Kidney (tissue), 22 donors: ENCODE measurements at places on chromosomes 13 and 19. TPM values are rescaled to one million over a fixed set of nuclear protein-coding genes. Genes with fewer than 3 reads are reported as not detected.
A peak's percentile ranks its signal among the peaks of the same experiment; 100 is the strongest.

ALOX5AP gene
- 25.0 TPM for total RNA-seq

- no peaks in the 10 kb centered on the region for H3K36me3 ChIP-seq
- no peak overlapping the region for H3K4me3 ChIP-seq
- H3K27ac ChIP-seq, result no peak overlapping the region
Observed at GRCh38 chr13:30523211-30523610, 57.5 kb upstream of the HMGB1 start.

KISS1R gene
- total RNA-seq, result 0.69 TPM

NECTIN2 gene
- 110 TPM for total RNA-seq

PGLYRP2 gene
- total RNA-seq, result not detected

KANK3 gene
- total RNA-seq, result 26.6 TPM

- H3K27me3 ChIP-seq, result no peaks in the 10 kb centered on the region
- no peak overlapping the region for H3K4me3 ChIP-seq
- H3K4me1 ChIP-seq, result no peaks in the 10 kb centered on the region
- no peak overlapping the region for H3K27ac ChIP-seq
- no peaks in the 10 kb centered on the region for H3K36me3 ChIP-seq
Observed at GRCh38 chr13:87361216-87361615, 310.0 kb upstream of the SLITRK5 start.

PEAK3 gene
- total RNA-seq, result 2.1 TPM

GRCh38 chr19:56955637-56956216 lies 115.2 kb upstream of the PEG3 start:
- DNase-seq, result no peak
- no peak overlapping the region for H3K4me3 ChIP-seq
- no peaks in the 10 kb centered on the region for H3K27me3 ChIP-seq
- peaks cover 16% of the 10 kb centered on the region for H3K4me1 ChIP-seq
- H3K27ac ChIP-seq, result no peak overlapping the region

- no peaks in the 10 kb centered on the region for H3K36me3 ChIP-seq
- H3K4me1 ChIP-seq, result peaks cover 10% of the 10 kb centered on the region
- peak overlapping the region; percentile 91 for H3K27ac ChIP-seq
- no peaks in the 10 kb centered on the region for H3K27me3 ChIP-seq
- DNase-seq, result peak; percentile 59
Observed at GRCh38 chr19:11737964-11738745, 591 bp downstream of the ZNF823 start.

FCER2 gene
- total RNA-seq, result 1.0 TPM

DNA sequence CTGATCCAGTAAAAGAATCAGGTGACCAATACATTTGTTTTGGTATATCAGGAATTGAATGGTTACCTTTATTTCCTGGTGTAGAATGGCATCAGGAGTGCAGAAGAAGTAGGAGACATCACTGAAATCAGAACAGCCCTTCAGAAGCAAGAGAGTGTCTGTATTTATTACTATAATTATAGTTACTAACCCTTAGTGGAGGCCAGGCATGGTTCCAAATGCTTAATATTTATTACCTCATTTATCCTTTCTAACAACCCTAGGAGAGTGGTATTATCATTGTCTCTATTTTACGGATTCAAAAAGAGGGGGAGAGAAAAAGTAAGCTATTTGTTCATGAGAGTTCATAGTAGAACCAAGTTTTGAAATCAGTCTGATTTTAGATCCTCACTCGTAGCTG lies 1292.9 kb downstream of the PCDH9 start:
- no peak overlapping the region for H3K27ac ChIP-seq
- H3K27me3 ChIP-seq, result no peaks in the 10 kb centered on the region
- H3K36me3 ChIP-seq, result no peaks in the 10 kb centered on the region
- no peak overlapping the region for H3K4me3 ChIP-seq
- H3K4me1 ChIP-seq, result no peaks in the 10 kb centered on the region
- no peak for DNase-seq

- no peak overlapping the region for H3K4me3 ChIP-seq
- H3K27ac ChIP-seq, result no peak overlapping the region
- no peaks in the 10 kb centered on the region for H3K27me3 ChIP-seq
- H3K36me3 ChIP-seq, result no peaks in the 10 kb centered on the region
- DNase-seq, result no peak
Observed at GRCh38 chr13:38429916-38430315, 80.3 kb downstream of the UFM1 start.

DNA sequence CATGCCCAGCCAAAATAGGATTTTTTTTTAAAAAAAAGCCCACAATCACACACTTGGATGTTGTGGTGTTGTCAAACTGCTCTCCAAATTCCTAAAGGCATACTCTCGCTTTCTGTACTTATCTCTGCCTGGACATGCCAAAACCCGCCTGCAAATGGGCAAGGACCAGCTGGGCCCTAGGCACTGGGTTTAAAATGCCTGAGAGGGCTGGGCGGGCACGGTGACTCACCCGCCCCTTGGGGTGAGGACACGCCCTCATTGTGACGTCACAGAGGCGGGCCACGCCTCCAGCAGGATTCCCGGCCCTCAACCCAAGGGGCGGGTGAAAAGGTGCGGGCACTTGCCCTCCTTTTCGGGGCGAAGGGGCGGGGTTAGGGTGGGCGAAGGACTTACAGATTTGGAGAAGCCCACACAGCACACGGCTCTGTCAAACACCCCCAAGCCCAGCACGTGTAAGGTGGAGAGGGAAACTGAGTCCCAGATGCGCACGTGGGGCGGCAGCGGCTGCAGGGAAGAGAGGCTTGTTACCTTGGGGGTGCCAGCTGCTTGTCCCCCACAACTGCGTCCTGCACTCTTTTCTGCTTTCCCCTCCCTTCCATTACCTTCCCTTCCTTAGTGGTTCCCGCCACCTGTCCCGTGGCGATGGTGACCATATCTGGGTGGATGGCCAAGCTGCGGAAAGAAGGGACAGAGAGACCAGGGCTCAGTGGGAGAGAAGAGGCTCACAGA lies 6.6 kb downstream of the EML2 start:
- DNase-seq, result peak; percentile 81
- H3K27ac ChIP-seq, result no peak overlapping the region
- H3K4me1 ChIP-seq, result no peaks in the 10 kb centered on the region
- no peaks in the 10 kb centered on the region for H3K27me3 ChIP-seq

DNA sequence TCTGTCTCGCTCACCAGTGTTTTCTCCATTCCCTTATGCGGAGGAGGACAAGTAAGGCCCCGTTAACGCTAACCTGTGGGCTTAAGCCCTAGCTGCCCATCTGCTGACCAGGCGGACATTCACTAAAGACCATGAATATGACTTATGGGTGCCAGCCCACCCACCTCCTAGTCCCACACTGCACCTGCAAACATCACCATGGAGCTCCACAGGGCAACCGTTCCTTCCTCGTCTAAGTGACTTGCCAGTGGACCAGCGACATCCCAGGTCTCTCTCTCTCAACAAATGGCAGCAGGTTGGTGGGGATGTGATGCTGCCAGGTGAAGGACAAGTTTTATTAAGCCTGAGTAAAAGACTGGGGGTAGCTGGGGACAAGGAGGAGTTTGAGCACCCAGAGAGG lies 55.2 kb downstream of the CCDC70 start:
- H3K4me3 ChIP-seq, result no peak overlapping the region
- no peaks in the 10 kb centered on the region for H3K36me3 ChIP-seq
- H3K27me3 ChIP-seq, result no peaks in the 10 kb centered on the region
- H3K27ac ChIP-seq, result no peak overlapping the region
- no peak for DNase-seq

DNA sequence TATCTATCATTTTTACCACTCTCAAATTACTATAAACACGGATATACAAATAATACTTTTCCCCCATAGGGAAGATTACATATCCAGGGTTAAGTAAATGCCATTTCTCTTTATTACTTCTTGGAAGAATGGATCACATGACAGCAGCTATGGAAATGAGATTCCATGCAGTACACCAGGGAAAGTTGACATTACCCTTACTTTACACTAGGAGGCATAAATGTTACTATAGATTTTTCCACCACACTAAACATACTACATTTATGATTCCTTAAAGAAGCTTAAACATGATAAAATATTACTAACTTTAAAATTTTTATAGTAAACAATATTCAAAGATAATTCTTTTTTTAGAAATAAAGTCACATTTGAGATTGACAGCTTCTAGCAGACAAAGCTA lies 611.4 kb downstream of the PCDH9 start:
- H3K4me3 ChIP-seq, result no peak overlapping the region
- no peak for DNase-seq
- no peaks in the 10 kb centered on the region for H3K27me3 ChIP-seq
- no peaks in the 10 kb centered on the region for H3K4me1 ChIP-seq
- no peak overlapping the region for H3K27ac ChIP-seq

GRCh38 chr13:26941345-26942174 lies 181.0 kb upstream of the GPR12 start:
- no peak overlapping the region for H3K27ac ChIP-seq
- H3K36me3 ChIP-seq, result no peaks in the 10 kb centered on the region

GRCh38 chr19:4717966-4718701 lies 5.5 kb downstream of the DPP9 start:
- peaks cover 35% of the 10 kb centered on the region for H3K36me3 ChIP-seq
- no peak for DNase-seq
- no peaks in the 10 kb centered on the region for H3K4me1 ChIP-seq
- H3K4me3 ChIP-seq, result no peak overlapping the region
- H3K27ac ChIP-seq, result no peak overlapping the region

DNA sequence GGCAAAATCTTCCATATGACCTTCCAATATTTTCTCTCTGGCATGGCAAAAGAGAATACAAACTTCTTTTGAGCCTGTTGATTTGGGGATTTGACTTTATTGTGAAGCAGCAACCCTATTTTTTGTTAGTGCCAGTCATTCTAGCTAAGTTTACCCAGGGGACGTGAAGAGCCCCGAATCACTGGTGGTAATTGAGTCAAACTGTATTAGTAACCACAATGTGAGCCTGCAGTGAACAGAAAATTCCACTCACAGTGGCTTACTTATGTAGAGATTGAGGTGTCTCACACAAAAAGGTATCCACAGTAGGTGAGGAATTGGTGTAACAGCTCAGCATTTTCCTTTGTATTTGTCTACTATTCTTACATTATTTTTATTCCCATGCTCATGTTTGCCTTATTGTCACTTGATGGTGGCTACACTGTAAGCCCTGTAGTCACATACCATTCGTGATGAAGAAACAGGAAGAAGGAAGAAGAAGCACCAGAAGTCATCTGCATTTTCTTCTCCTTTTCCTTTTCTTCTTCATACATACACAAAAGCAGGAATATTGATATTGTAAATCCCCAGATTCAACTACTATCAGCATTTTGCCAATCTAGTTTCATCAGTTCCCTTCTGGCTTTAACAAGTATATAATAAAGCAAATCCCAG lies 33.3 kb upstream of the MYCBP2 start:
- H3K36me3 ChIP-seq, result no peaks in the 10 kb centered on the region

DNA sequence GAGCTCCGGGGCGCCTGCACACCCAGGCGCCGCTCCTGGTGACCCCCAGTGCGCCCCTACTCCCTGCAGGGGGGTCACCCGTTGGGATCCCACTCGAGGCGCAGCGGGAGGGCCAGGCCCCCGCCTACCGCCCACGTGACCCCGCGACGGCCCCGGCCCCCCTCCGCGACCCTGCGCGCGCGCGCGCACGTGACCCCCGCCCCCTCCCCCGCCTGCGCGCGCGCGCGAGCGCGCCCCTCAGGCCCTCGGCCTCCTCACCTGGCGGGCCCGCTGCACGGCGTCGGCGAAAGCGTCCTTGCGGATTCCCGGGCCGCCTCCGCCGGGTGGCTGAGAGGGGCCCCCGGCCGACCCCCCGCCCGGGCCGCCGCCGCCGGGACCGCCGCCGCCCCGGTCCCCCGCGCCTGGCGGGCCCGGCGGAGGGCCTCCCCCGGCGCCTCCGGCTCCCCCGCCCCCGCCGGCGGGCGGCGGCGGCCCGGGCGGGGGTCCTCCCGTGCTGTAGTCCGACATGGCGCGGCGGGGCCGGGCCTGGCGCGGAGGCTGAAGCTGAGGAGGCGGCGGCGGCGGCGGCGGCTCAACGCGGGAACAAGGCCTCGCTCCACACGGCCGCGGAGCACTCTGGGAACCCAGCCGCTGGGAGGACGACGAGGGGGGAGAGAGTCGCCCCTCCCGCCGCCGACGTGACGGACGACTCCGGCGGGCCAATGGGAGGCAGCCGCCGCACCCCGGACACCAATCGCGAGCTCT lies at the start of gene KHSRP:
Gene KHSRP (minus strand): TSS at position 617 of the 744 bp plus-strand sequence. CDS start 110 bp downstream, at position 507.
- peak within 1 kb of the TSS; percentile 89 for H3K4me3 ChIP-seq
- no peaks in the 10 kb centered on the region for H3K4me1 ChIP-seq
- no peaks in the 10 kb centered on the region for H3K27me3 ChIP-seq
- peak; percentile 27 for DNase-seq

LYPD5 gene
- total RNA-seq, result 4.2 TPM

DNA sequence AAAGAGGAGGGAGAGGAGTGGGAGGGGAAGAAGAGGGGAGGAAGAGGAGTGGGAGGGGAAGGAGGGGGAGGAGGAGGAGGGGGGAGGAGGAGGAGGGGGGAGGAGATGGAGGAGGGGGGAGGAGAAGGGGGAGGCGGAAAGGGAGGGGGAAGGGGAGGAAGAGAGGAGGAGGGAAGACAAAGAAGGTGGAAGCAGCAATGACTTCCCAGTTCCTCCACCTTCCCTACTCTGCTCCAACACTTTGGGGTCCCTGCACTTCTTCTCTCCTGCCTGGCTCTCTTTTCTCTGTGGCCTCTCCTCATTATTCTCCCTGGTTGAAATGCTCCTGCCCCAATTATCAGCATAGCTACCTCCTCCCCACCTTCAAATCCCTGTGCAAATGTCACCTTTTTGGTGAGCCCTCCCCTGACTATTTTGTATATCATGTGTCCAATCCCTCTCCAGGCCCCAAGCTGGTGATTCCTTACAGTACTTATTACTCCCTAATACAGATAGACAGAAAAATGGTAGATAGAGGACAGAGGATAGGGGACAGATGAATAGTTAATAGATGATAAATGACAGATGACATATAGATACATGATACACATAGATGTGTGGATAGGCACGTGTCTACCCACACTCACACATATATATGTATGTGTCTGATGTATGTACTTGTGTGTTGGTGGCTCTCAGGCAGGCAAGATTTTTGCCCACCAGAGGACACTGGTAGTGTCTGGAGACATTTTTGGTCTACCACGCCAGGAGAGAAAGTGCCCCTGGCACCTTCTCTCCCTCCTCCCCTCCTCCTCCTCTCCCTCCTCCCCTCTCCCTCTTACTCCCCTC lies 25.2 kb downstream of the NLRP9 start:
- H3K36me3 ChIP-seq, result no peaks in the 10 kb centered on the region
- H3K27me3 ChIP-seq, result no peaks in the 10 kb centered on the region
- H3K27ac ChIP-seq, result no peak overlapping the region
- DNase-seq, result no peak
- H3K4me3 ChIP-seq, result no peak overlapping the region
- no peaks in the 10 kb centered on the region for H3K4me1 ChIP-seq
